ENCODE measurements at places on chromosomes 7 and 10.

DNA sequence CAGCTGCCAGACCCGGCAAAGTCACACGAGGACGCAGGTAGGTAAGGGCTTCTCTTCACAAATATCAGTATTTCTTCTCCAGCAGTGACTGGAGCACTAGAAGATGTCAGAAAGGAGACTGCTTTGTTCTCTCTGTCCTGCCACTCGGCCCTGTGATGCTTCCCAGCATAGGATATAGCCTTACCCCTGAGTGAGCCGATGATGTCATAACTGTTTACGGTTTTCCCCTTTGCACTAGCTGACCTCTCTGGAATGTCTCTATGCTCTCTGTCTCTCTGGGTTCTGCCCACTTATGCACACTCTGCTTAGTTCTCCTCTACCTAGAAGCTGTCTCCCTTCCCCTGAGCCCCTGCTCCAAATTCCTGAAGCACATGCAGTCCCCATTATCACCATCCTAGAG, 167.5 kb upstream of the PODXL start:
- peak; percentile 20 for DNase-seq

DNA sequence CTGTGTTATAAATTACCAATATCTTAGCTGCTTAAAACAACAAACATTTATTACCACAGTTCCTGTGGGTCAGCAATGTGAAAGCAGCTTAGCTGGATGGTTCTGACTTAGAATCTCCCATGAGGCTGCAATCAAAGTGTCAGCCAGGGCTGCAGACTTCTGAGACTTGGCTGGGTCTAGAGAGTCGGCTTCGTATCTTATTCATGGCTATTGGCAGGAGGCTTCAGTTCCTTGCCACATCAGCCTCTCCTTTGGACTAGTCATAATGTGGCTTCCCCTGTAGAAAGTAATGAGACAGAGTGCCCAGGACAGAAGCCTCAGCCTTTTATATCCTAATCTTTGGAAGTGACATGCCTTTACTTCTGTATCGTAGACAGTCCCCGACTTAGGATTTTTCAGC, 27.3 kb downstream of the RALA start:
- DNase-seq = peak; percentile 63

DNA sequence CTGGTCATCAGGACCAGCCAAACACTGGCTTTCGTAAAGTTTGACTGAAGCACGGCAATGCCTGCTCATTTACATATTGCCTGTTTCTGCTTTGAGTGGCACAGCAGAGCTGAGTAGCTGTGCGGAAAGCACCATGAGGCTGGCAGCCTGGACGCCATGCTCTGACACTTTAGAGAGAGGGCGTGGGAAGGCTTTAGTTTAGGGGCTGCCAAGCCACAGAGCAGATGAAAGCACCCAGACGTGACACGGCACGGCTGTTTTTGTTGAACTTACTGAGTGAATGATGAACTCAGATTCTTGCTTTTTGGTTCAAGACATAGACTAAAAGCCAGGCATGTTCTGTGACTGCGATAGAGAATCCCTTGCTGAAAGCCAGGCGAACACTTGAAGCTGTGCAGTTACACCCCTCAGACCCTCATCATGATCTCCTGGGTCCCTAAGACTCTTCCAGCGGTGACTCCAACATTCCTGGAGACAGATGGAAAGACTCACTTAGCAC, 182.1 kb downstream of the ZMYND11 start:
- DNase-seq = peak; percentile 65

DNA sequence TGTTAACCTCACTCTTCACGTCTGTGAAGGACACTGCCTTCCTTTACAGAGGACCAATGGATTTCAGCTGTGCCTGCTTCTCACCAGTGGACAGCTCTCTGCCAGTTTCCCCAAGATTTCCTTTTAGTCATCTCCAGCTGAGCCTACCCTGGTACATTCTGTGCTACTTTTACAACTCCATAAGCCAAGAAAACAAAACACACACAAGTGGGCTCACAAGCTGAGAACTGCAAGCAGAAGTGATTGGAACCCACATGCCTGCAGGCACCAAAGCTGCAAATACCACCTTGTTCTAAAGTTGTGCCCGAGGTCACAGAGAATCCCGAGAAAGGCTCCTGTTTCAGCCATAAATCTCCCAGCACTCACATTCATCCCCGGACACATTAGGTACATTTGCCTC, 636.8 kb downstream of the PHTF2 start:
- no peak for DNase-seq

GRCh38 chr7:80467069-80467468, 44.8 kb downstream of the GNAT3 start:
- DNase-seq = no peak

- peak; percentile 45 for DNase-seq
Measured at GRCh38 chr7:47380325-47381133, 201.4 kb downstream of the TNS3 start.

GRCh38 chr7:158001621-158002320, 585.9 kb downstream of the PTPRN2 start:
- DNase-seq = no peak

- no peak for DNase-seq
Measured at GRCh38 chr7:95295397-95295796, 28.9 kb downstream of the PON1 start.
